ENCODE measurements at places on chromosomes 2 and 18. TPM values are rescaled to one million over a fixed set of nuclear protein-coding genes. Genes with fewer than 3 reads are reported as not detected.
A peak's percentile ranks its signal among the peaks of the same experiment; 100 is the strongest.

PNO1 gene
- 9.5 TPM for total RNA-seq

TCF7L1 gene
- total RNA-seq = 0.26 TPM

TMEM247 gene
- not detected for total RNA-seq

AKAIN1 gene
- total RNA-seq = not detected

PNKD gene
- total RNA-seq = 11.8 TPM

POTEC gene
- not detected for total RNA-seq

NRP2 gene
- 35.9 TPM for total RNA-seq

LIMS3 gene
- 6.6 TPM for total RNA-seq

TRMT61B gene
- 25.6 TPM for total RNA-seq

SLC38A11 gene
- total RNA-seq = 3.2 TPM

ACTR2 gene
- total RNA-seq = 89.4 TPM

ANKRD30B gene
- total RNA-seq = not detected

COPS7B gene
- total RNA-seq = 19.1 TPM

DNA sequence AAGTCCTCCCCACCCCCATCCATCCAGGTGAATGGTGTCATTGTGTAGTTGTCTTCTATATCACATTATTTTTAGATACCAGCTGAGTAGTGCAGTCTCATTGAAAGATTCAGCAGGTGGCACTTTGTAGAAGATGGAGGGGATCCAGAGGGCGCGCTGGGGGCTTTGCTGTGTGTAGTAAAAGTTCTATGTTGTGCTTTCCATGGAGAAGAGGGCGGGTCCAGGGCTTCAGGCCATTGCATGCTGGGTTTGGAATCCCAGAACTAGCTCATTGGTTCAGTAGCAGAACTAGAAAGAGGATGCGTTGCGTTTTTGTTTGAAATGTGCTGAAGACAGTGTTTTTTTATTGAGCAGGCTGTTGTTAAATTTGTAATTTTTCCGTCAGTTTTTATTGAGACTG lies 120.0 kb downstream of the MAP4K4 start:
- DNase-seq = no peak

DNA sequence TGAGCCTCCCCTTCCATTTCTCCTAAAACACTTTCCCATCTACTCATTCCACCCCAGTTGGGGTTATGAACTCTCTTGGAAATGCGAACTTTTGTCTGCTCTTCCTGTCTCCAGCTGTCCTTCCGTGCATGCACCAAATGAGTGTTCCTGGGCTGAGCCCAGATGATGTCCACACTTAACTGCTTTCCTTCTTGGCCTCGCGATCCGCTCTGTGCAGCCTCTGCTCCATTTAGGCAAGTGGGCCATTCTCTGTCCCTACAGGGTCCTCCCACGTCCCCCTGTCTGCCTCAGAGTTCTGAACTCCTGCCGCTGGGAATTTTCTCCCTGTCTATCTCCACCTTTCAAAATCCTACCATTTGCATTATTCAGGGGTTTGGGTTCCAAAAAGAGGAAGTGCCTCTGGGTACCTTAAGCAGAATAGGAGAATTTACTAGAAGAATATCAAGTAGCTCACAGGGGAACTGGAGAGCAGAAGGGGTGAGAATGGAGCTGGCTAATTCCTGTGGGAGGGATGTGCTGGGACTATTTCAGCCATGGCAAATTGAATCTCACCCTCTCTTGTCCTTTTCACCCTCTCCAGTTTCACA lies 4.7 kb upstream of the NCK2 start:
- DNase-seq = no peak

DNA sequence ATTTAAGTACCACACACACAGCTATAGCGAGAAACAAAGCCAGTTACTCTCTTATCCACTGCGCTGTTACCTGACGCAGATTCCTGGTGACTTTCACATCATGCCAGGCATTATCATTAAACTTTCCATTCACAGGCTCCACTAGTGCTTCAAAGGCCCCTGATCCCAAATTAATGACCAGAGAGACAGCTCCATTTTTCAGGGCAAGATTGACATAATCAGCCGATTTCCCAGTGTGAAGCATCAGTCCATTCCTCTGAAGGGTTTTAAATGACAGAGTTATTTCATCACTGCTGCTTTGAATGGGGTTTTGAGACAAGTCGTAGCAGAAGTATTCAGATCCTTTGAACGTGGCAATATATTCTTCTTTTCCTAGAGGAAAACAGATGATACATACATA lies 408.7 kb downstream of the NRXN1 start:
- no peak for DNase-seq

- no peak for DNase-seq
These were observed 15.6 kb upstream of the PSD4 start for GRCh38 chr2:113157897-113158753.

DNA sequence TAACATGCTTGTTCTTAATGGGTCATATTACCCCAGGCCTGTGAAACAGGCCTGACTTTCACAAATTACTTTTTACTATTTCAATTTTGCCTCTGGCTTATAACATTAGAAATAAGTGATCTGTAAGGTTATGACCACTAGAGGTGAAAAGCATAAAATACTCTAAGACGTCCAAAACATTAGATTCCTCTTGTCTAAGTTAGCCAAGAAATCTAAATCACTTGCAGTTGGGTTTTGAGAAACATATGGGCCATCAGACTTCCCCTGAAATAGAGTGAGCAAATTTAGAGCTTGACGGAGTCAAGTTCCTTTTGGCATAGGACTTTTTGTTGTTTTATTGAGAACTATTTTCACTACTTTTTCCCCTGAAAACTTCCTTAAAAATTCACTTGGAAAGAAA lies 32.7 kb upstream of the RIT2 start:
- no peak for DNase-seq

DNA sequence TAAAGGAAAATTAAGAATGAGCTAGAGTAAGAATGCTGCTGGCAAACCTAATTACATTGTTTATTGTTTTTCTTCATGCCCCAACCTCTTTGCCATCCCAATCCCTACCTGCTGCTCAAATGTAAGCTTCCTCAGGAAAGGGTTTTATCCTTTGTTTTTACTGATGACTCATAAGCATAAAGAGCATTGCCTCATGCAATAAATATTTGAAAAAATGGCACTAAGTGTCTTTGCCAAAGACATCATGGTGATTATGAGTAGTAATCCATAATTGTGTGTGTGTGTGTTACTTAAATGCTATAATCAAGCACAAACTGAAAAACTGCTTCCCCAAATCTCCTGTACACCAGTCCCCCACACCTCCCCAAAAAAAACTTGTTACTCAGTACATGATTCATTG lies 53.4 kb downstream of the DNER start:
- DNase-seq = no peak

DNA sequence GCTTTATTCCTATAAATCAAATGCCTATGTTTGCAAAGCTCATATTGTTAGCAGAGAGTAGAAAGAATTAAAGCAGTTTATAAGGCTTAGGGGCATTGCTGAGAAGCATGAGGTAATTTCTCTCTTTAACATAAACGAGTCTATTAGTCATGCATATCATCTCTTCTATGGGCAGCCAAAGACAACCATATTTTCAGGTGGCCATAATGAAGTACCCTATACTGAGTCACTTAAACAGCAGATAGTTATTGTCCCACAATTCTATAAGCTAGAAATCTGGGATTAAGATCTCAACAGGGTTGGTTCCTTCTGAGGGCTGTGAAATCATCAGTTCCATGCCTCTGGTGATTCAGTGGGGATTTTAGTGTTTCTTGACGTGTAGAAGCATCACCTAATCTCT lies 277.5 kb downstream of the NR4A2 start:
- no peak for DNase-seq

- no peak for DNase-seq
These were observed 97.8 kb downstream of the CSRNP3 start for GRCh38 chr2:165567273-165567672.

DNA sequence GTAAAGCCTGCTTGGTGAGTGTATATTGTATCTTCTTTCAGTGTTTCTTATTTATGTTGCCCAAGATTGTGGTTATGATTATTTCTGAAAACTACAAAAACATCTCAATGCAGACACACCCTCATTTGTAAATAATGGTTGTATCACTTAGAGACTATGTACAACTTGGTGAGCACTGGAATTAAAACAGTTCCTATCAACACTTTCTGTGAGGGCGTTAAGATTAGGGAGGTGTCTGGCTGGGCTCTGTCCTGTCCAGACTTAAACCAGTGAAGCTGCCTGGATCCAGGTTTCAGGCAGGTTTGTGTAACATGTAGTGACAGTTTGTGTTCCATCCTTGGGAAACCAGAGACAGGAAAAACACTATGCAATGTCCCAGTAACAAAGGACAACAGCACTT lies 49.7 kb downstream of the CTAGE1 start:
- DNase-seq = no peak

DNA sequence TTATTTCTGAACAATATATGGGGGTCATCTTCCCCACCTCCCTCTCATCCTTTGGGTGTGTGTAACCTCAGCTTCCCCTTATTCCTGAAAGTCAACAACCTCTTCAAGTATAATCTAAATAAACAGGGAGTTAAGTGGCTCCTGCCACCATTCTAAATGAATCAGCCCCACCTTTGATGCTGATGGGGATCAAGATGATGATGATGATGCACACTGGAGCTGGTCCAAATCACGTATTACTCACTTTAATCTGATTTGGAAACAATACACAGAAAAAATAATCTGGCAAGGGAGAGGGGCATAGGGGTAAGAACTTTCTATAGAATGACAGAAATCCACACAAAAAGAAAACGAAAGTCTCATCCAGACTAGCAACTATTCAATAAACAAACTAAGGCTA lies 7.1 kb downstream of the ACVR1 start:
- no peak for DNase-seq

GRCh38 chr2:30141136-30141535 lies 5.7 kb upstream of the YPEL5 start:
- no peak for DNase-seq

DNA sequence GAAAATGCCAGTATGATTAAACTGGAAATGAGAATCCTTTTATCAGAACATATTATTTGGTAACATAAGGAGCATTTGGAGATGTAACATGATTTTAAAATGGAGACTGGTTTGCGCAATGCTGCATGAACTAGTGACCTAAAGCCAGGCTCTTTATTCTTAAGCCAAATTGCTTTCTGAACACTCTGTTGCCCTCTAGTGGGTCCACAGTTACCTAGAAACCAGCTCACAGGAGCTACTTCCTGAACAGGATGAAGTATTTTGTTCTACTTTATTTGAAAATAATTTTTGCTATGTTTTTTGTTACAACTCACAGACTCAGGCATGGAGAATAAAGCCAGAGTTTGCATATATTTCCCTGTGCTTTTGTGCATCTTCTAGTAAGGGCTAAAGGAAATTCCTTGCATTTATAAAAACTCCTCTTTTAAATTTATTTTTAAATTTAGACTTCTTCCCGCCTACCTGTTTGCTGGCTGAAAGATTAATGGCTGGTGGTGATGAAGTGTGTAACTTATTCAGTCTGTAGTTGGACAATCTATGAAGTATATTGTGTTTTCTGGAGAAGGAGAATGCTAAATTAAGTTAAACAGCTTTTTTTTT lies 146.7 kb downstream of the PARD3B start:
- DNase-seq = peak; percentile 74

GRCh38 chr2:170744248-170745002 lies 25.8 kb upstream of the ERICH2 start:
- peak; percentile 44 for DNase-seq

GRCh38 chr2:124437811-124438210 lies 412.7 kb downstream of the CNTNAP5 start:
- no peak for DNase-seq

DNA sequence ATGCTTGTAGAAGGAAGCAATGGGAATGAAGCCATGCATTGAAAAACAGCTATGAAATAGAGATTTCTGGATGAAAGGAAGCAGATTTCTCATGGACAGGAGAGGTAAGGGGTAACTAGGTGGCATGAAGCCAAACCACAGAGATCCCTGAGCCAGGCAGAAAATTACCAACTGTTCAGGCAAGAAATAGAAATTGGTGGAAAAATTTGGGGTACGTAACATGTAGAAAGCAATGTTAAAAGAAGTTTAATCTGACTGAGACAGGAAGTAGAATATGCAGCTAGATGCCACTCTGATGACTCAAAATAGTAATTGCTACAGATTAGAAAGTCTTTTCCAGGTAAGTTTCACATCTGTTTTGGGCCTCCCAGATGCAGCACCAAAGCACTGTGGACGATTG lies 928.5 kb upstream of the CELF4 start:
- DNase-seq = no peak

DNA sequence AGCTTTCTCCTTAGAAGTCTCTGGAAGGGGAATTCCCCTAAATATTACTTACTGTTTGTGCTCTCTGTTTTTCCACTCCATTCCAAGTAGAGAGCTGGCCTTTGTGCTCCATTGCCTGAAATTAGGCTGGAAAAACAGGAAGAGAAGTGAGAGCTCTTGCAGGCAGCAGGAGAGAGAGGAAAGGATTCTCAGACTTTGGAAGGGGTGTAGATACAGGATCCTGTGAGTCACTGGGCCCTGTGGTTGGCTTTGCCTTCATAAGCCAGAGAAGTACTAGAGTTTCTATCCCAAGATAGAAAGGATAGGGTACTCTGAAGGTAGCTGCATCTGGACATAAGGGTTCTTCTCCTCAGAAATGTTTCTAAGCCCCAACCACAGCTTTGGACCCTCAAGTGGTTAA lies 188.9 kb downstream of the CMPK2 start:
- DNase-seq = no peak

DNA sequence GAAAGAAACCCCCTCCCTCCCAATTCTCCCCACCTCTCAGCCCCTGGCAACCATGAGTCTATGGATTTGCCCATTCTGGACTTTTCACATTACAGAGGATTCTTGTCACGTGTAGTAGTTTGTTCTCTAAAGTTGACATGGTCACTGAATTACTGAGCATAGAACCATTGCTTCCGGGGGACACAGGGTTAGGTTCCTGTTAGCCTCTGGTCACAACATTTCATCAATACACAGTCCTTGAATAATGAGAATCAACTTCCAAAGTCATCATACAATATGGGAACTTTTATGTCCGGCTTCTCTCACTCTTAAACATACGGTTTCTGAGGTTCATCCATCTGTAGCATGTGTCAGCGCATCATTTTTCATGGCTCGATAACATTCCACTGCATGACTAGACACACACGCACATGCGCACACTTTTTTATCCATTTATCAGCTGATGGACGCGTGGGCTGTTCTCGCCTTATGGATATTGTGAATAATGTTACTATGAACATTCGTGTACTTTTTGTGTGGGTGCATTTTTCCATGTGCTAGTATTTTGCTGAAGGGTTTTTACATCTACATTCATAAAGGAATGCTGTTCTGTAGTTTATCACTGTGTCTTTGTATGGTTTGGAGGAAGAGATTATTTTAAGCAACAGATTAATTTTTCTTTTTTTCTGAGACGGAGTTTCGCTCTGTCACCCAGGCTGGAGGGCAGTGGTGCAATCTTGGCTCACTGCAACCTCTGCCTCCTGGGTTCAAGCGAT lies 48.1 kb downstream of the PARD6G start:
- DNase-seq = no peak

- no peak for DNase-seq
These were observed 71.6 kb downstream of the RRM2 start for GRCh38 chr2:10193851-10194820.

DNA sequence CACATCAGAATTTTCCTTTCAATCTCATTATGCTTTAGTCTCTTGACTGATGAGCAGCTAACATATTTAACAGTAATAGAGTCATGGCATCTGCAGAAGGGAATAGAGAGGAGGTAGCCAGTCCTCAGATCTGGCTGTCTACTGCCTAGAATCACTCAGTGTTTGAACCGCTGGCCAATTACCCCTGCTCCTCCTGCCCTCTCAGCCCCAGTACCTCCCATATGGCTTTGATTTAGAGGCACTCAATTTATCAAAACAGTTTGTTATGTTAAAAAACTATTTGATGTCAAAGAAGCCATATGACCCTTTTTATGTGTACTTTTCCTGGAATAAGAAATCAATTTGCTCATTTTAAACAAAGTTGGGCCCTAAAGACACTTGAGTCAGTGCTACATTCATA lies 355.2 kb downstream of the CMPK2 start:
- DNase-seq = no peak

Measured in uterus (tissue), 4 donors.